ENCODE measurements at places on chromosomes 3 and 15.

DNA sequence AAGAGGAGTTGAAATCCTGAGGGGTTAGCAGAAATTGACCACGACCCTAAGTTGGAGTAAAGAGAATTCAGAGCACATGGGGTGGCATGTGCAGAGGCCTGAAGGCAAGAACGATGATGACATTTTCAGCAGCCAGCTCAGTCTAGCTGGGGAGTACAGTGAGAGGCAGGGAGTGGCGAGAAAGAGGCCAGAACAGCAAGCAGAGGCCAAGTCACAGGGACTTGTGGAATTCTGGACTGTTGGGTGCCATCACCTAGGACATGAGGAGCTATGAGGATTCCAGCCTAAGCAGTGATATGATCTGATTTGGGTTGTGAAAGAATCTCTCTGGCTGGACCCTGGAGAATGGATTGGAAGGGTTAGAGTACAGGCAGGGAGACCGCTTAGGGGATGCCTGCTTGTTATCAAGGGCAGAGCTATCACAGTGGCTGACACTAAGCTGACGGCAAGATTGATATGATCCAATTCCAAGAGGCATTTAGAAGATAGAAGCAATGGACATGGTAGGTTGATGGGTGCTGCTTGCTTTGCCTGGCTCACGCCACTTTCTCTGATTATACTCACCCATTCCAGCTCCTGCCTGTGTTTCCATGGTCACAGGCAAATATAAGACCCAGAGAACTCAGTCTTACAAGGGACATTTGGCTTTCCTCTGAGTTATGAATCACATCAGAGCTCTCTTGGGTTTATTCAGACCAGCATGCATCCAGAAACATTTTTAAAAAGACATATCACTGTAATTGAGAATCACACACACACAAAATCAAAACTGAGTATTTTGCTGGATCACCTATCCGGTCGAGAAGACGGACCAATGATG, 66.4 kb downstream of the LRTM1 start:
- DNase-seq: no peak

- no peak for DNase-seq
Observed at GRCh38 chr3:53328746-53329145, 18.6 kb downstream of the DCP1A start.

DNA sequence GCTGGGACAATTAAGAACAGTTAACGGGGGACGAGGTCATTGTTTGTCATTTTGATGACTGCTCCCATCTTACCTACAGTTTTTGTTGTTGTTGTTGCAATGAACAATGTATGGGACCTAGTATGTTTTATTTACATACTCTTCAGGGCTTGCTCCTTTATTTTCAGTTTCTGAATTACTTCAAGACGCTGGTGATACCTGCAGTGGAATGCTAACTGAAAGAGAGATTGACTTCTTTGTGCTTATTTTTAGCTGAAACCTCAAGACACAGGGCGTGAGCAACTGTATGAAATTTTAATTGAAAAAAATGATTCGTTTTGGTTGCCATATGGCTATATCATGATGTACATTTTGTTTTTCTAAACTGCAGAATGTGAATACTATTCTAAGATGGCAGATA, 297.9 kb downstream of the EDEM1 start:
- DNase-seq: no peak

- no peak for DNase-seq
Observed at GRCh38 chr3:19596408-19596807, 337.6 kb downstream of the EFHB start.

DNA sequence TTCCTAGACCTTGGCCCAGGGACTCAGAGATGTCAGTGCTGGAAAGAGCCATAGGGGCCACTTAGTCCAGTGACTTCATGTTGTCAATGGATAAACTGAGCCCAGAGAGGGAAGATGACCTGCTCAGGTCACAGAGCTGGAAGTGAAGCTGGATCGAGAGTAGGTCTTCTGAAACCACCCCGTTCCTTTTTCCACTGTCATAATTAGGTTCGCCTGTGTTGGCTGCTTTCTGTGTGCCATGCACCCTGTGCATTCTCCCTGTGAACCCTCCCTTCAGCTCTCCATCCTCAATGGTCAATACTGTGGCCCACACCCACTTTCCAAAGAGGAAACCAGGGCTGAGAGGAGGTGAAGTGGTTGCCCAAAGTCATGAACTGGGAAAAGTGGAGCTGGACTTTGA, 74.8 kb downstream of the CCR1 start:
- no peak for DNase-seq

- DNase-seq: no peak
Observed at GRCh38 chr3:66449411-66449974, 51.3 kb downstream of the LRIG1 start.

DNA sequence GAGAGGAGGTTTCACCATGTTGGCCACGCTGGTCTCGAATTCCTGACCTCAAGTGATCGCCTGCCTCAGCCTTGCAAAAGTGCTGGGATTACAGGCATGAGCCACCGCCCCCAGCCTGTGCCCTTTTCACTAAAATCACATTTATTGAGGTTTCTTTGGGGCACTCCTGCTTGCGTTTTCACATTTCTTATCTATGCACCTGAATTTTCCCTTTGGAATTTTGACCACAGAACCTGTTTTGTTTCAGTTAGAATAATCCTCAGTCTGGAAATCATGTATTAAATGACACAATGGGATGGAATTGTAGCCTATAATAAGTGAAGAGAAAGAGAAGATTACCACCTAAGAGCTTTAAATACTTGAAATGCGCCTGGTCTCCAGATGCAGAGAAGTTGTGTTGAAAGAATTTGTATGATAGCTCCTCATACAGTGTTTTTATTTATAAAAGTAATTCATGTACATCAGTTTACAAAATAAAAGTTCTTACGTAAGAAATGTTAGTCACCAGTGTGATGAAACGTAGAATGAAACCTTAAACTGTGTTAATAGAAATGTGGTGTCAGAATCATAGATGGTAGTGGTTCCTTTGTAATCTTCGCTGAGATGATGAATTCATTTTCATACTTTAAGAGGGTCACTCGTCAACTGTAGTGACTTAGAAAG, 107.0 kb downstream of the TCF12 start:
- no peak for DNase-seq

DNA sequence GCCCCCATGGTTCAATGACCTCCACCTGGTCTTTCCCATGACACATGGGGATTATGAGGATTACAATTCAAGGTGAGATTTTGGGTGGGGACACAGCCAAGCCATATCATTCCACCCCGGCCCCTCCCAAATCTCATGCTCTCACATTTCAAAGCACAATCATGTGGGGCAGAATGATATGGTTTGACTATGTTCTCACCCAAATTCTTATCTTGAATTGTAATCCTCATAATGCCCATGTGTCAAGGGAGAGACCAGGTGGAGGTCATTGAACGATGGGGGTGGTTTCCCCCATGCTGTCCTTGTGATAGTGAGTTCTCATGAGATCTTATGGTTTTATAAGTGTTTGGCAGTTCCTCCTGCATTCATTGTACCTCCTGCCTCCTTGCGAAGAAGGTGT, 2.4 kb upstream of the CLEC3B start:
- no peak for DNase-seq

- no peak for DNase-seq
Observed at GRCh38 chr15:59696332-59696731, 7.2 kb upstream of the BNIP2 start.

- DNase-seq: no peak
Observed at GRCh38 chr3:172155897-172156585, 116.7 kb downstream of the FNDC3B start.

DNA sequence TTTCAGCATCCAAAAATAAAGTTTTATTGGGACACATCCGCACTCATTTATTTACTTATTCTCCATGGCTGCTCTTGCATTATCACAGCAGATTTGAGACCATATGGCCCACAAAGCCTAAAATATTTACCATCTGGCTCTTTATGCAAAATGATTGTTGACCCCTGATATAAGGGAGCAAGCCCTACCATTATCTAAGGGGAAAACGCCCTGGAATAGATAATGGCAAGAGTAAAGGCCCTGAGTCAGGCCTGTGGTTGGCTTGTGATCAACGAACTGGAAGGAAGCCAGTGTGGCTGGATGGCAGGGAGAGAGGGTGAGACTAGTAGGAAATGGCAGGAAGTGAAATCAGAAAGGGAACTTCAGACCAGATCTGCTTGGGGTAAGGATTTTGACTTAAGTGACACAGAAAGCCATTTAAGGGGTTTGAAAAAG, 24.6 kb upstream of the DMXL2 start:
- DNase-seq: no peak

- no peak for DNase-seq
Observed at GRCh38 chr3:17882981-17883380, 140.6 kb upstream of the TBC1D5 start.

DNA sequence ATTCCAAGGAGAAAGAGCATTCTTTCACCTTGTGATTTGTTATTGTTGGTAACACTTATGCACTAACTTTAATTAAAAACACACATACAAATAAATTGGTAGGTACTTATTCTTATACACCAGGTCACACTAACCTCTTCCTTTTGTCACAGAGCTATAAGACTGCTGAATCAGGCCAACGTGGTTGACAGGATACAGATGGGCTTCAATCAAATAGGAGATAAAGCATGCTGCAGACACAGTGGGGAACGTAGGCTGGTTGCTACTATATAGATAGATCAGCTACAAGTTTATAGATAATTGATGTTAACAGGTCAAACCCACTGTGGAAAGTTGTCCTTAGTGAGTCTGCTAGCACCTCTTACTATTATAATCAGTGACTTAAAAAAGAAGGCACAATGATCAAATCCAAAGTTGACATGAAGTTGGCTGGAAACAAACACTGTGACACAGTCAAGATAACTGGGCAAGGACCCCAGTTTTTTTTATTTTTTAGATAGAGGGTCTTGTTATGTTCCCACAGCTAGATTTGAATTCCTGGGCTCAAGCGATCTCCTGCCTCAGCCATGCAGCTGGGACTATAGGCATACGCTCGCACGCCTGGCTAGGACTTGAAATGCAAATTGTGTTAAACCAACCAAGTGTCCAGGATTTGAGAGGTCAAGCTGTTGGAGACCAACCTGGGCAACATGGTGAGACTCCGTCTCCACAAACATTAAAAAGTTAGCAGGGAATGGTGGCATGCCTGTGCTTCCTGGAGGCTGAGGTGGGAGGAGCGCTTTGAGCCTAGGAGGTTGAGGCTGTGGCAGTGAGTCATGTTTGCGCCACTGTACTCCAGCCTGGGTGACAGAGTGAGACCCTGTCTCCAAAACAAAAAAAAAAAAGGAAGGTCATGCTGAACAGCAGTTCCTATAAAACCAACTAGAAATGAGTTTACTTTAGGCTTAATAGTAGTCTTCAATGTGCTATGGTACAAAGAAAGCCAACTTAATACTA, 97.9 kb upstream of the MEX3B start:
- no peak for DNase-seq

GRCh38 chr15:82881747-82882146, 70.8 kb downstream of the HOMER2 start:
- no peak for DNase-seq

DNA sequence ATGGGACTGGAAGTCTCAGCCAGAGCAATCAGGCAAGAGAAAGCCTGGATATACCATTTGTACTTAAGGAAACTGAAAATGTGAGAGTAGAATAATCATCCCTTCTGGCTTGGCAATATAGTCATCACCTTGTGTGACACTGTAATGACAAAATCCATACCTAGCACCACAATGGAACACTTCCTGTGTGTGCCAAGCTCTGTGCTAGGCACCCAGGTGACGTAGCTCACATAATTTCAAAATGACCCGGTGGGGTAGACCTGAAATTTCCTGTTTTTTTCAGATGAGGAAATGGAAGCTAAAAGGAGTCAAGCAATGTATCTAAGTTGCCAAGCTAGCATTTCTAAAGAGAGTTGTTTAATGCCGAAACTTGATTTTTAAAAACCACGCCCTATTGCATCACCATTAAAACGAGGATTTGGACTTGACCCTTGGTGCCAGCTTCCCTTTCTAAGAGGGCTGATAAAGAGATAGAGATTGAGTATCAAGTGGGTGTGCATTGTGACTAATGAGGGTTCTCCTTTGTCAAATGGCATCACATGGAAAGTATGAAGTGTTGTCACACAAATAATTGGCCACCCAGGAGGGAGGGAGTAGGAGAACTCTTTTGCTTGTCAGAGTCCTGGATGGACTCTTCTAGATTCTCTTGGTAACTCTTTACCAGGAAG, 141.3 kb upstream of the PDZRN3 start:
- no peak for DNase-seq

GRCh38 chr15:58229297-58229768, 91.2 kb downstream of the AQP9 start:
- no peak for DNase-seq

GRCh38 chr3:190288836-190289235, 33.4 kb downstream of the CLDN1 start:
- no peak for DNase-seq

- DNase-seq: no peak
Observed at GRCh38 chr15:78329625-78330024, 10.5 kb upstream of the CRABP1 start.

GRCh38 chr3:4776980-4777581, 202.2 kb upstream of the BHLHE40 start:
- DNase-seq: no peak

DNA sequence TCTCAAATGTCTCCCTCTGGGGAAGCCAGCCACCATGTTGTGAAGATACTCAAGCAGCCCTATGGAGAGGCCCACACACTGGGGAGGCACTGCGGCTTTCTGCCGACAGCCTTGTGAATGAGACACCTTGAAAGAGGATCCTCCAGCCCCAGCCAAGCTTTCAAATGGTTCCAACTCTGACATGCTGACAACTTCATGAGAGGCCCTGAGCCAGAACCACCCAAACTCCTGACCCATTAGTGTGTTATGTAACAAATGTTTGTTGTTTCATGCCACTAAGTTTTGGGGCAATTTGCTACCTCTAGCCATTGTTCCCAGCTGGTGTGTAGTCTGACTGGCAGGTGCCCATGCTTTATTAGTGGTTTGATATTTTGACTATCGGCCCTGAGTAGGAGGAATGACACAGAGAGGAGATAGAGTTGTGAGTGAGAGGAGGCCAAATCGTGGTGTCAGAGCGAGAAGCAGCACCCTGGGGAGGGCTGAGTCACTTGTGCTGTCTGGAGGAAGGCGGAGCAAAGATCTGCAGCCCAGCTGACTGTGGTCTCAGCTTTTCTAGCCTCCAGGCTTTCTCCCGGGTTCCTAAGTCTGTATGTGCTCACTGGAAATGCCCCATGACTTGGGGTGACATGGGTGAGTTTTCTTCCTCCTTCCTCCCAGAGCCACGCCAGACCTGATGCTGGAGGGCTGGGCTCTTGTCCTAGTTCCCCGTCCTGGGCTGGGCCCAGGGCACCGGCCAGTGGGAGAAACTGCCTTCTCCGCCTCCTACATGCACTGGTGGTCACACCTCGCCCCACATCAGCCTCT, 56.7 kb upstream of the BLM start:
- DNase-seq: no peak

All from endothelial cell (in vitro differentiated cells).